ENCODE measurements at places on chromosomes 13 and 19.

DNA sequence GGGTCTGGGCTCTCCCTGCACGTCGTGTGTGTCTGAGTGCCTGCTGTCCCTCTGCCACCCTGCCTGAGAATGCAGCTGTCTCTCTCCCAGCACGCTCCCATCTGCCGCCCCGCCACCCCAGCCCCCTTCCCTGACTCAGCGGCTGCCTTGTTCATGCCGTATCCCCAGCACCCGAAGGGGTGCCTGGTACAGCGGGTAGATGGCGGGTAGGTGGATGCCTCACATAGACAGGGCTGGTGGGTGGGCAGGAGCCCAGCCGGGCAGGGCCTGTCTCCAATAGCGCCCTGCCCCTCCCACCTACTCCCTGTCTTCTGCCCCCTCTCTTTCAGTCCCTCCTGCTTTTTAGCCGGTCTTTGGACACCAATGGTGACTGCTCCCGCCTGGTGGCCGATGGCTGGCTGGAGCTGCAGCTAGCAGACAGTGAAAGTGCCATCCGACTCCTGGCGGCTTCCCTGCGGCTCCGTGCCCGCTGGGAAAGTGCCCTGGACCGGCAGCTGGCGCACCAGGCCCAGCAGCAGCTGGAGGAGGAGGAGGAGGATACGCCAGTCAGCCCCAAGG is 30.3 kb downstream of the DHX34 start:
- DNase-seq, result no peak

DNA sequence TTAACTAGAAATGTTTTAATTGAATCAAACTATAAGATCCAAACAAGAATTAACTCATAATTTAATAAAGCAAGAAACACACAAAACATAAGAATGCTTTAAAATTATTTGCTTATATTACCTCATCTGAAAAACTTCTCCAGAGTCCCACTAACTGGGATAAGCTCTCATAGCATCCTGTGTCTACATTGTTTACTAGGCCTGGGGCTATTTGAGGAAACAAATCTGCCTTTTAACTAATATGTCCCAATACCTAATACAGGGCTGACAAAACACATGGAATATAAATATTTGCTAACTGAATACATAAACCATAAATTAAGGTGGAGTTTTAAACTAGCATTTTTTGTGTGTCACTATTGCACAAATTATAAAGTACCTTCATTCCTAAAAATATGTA is 1399.8 kb upstream of the SLC10A2 start:
- no peak for DNase-seq

DNA sequence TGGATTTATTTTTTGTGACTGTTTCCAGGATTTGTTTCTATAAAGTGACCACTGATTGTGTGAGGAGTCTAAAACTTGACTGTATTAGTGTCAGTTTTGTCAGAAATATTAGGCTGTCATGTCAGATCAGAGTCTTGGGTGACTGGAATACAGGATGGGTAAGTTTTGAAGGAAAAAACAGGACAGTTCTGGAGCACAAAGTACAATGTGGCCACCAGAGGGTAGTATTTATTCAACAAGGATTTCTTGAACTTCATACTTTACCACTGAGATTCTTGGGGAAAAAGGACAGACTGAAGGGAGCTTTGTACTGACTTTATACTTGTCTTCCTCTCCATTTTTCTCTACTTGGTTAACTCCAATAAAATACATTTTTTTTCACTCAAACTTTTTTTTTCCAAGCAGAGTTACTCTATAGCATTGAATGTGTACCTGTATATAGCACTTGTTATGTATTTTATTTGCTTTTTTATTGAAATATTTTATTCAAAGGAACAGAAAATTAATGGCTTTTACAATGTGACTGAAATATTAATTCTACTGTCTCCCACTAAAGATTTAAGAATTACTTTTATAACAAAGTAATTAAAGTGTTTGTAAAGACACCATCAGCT is 51.1 kb downstream of the LMO7 start:
- no peak for DNase-seq

DNA sequence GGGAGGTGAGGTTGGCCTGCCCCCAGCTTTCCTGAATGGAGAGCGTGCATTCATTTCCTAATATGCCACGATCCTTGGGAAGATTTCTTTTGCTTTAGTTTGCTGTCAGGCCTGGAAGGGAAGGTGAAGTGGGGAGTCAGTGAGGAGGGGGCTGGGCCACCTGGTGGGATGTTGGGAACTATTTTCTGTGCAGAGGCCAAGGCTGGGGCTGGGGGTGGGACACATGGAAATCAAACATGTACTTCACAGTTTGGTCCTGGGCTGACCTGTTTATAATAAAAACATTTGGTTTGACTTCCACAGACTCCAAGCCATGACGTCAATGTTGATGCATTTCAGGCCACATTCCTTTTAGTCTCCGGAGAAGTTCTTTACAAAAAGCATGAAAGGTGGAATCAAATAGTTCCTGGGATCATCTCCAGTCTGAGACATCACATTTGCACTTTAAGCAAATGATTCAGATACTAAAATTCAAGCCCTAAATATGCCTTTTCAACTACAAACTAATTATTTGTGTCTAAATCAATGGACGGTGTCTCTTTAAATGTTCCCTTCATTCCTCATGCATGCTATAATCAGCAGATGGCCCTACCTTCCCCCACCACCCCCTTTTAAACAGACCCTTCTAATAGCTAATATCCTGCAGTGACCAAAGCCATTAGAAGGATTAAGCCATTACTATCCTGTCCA is 41.5 kb upstream of the MEDAG start:
- DNase-seq, result no peak

DNA sequence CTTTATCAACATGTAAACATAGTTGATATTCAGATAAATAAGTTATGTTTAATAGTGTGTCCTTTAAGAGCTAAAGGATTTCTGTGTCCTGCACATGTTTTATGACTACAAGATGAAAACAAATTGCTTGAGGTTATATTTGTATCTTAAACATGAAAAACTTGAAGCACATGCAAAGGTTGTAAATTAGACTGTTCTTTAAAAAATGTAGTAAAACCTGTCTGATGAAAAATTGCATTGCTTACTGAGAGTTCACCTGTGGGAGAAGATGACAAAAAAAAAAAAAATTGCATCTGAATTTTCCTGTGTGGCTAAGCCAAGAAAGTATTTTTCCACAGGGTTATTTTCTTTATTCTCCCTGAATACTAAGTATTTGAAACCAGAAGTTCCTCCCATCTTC is 25.7 kb upstream of the LMO7 start:
- no peak for DNase-seq

Data from T-cell (primary cell).